ENCODE measurements at places on chromosomes 2 and 18. TPM values are rescaled to one million over a fixed set of nuclear protein-coding genes. Genes with fewer than 3 reads are reported as not detected.

- DNase-seq: no peak
- H3K27ac ChIP-seq: no peak overlapping the region
- H3K4me1 ChIP-seq: no peaks in the 10 kb centered on the region
- no peaks in the 10 kb centered on the region for H3K27me3 ChIP-seq
- H3K36me3 ChIP-seq: no peaks in the 10 kb centered on the region
These were observed 62.5 kb upstream of the ACAA2 start for GRCh38 chr18:49875783-49876182.

- peaks cover 8% of the 10 kb centered on the region for H3K4me1 ChIP-seq
- no peak overlapping the region for H3K4me3 ChIP-seq
- H3K27me3 ChIP-seq: no peaks in the 10 kb centered on the region
- peak; percentile 79 for DNase-seq
These were observed 187.1 kb upstream of the HAAO start for GRCh38 chr2:42979416-42979869.

GRCh38 chr18:54946149-54946581 lies 13.1 kb downstream of the CCDC68 start:
- peak; percentile 83 for DNase-seq
- peak overlapping the region; percentile 82 for H3K27ac ChIP-seq
- peak overlapping the region; percentile 46 for H3K4me3 ChIP-seq

GRCh38 chr2:108629417-108629816 lies 89.9 kb upstream of the RANBP2 start:
- DNase-seq: no peak
- no peak overlapping the region for H3K4me3 ChIP-seq
- H3K36me3 ChIP-seq: no peaks in the 10 kb centered on the region
- H3K27ac ChIP-seq: peak overlapping the region; percentile 8
- H3K4me1 ChIP-seq: peaks cover 7% of the 10 kb centered on the region
- H3K27me3 ChIP-seq: no peaks in the 10 kb centered on the region

DNA sequence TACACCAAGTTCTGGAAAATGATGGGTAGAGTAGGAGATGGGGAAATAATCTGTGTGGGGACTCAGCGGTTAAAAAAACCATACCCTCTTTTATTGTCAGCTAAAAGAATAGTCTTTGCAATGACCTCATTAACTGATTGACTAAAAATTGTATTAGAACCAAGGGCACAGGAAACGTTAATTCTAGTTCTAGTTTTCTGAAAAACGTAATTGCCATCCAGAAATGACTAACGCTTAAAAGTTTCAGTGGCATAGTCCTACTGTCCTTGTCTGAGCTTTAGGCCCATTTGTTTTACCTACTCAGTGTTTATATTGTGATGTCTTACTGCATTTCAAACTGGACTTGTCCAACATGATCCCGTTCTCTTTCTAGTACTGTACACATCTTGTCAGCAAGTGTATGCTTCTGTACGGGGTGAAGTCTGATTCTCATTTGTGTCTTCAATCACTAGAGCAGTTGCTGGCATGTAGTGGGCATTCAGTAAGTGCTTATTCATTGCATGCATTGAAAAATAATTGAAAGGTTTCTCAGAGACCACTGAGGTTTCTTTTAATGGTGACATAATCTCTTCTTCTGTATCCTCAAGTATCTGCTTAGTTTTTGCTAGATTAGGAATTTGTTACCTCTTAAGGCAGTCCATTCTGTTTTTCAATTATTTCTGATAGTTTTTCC lies 81.5 kb downstream of the ZNF407 start:
- H3K27me3 ChIP-seq: no peaks in the 10 kb centered on the region
- H3K4me1 ChIP-seq: peaks cover 5% of the 10 kb centered on the region
- no peak overlapping the region for H3K27ac ChIP-seq
- no peak for DNase-seq

DNA sequence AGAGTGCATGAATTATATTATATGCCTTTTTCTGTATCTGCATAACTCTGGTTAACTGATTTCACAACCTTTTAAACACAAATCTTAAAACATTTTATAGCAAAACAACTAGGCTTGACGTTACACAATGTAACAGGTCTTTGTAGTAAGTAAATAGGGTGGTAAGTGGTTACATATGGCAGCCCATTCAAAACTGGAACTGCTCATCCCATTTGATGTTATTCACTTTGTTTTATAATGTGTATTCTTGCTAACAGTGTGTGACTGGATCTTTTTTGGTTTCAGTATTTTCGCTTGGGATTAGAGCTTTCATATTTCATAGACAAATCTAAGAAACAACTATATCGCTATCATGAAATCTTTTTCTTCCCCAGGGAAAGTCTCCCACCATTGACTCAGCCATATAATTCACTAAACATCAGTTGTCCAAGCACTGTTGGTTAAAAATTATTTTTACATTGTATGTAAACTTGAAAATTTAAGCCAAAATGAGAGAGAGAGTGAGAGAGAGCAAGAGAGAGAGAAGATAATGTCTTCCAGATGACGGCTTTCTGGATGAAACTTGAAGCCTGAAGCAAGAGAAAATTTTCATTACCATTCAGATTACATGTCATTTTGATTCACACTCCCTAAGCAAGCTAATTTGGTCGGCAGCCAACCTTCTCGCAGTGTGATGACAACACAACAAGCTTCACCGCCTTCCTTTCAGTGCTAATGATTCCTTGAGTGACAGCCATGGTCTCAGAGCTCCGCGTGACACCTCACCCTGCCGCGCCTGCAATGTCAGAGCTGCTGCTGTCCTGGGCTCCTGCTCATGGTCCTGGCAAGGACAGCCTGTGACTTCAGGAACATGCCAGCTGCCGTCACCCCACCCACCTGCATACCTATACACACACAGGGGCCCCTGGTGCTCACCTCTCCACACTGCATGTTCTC lies 946.9 kb upstream of the SOX11 start:
- no peaks in the 10 kb centered on the region for H3K27me3 ChIP-seq
- H3K27ac ChIP-seq: no peak overlapping the region
- H3K36me3 ChIP-seq: no peaks in the 10 kb centered on the region
- H3K4me1 ChIP-seq: no peaks in the 10 kb centered on the region
- no peak for DNase-seq

GRCh38 chr2:11875481-11875880 lies 129.0 kb downstream of the LPIN1 start:
- H3K27ac ChIP-seq: no peak overlapping the region
- H3K4me1 ChIP-seq: peaks cover 10% of the 10 kb centered on the region
- no peaks in the 10 kb centered on the region for H3K27me3 ChIP-seq

GRCh38 chr2:113211226-113212105 lies 37.7 kb downstream of the PSD4 start:
- H3K27me3 ChIP-seq: no peaks in the 10 kb centered on the region
- H3K4me1 ChIP-seq: peaks cover 7% of the 10 kb centered on the region
- no peak for DNase-seq
- H3K27ac ChIP-seq: peak overlapping the region; percentile 59
- H3K4me3 ChIP-seq: no peak overlapping the region
- H3K36me3 ChIP-seq: no peaks in the 10 kb centered on the region

DNA sequence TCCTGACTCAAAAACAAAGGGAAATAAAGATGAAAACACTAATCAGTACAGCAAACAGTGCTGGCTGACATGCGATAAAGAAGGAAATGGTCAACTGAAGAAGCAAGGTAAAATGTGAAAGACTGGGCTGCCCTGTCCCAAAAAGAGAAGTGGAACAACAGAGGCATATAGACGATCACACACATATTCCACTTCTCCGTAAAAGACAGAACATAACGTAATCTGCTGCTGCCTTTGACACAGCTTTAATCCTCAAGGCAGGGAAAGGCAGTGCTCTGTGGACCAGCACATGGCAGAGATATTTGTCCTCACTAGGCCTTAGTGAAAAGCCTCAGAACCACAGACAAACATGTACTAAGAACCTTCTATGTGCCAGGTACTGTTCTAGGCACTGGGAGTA lies 24.3 kb upstream of the REL start:
- no peaks in the 10 kb centered on the region for H3K27me3 ChIP-seq
- DNase-seq: no peak
- peaks cover 2% of the 10 kb centered on the region for H3K4me1 ChIP-seq
- H3K27ac ChIP-seq: no peak overlapping the region
- no peaks in the 10 kb centered on the region for H3K36me3 ChIP-seq

GRCh38 chr2:112642966-112643365 lies 2.8 kb upstream of the SLC20A1 start:
- peaks cover 26% of the 10 kb centered on the region for H3K4me1 ChIP-seq
- H3K27me3 ChIP-seq: no peaks in the 10 kb centered on the region
- H3K36me3 ChIP-seq: no peaks in the 10 kb centered on the region
- DNase-seq: no peak
- H3K27ac ChIP-seq: no peak overlapping the region

GRCh38 chr2:201664334-201664733 lies 21.0 kb upstream of the TMEM237 start:
- H3K36me3 ChIP-seq: no peaks in the 10 kb centered on the region
- H3K4me1 ChIP-seq: no peaks in the 10 kb centered on the region
- no peaks in the 10 kb centered on the region for H3K27me3 ChIP-seq
- no peak overlapping the region for H3K4me3 ChIP-seq

- no peak for DNase-seq
- no peak overlapping the region for H3K4me3 ChIP-seq
- H3K36me3 ChIP-seq: no peaks in the 10 kb centered on the region
These were observed 58.7 kb downstream of the PAX3 start for GRCh38 chr2:222239945-222240675.

- no peak overlapping the region for H3K4me3 ChIP-seq
- no peak overlapping the region for H3K27ac ChIP-seq
- H3K4me1 ChIP-seq: no peaks in the 10 kb centered on the region
- H3K36me3 ChIP-seq: no peaks in the 10 kb centered on the region
- DNase-seq: no peak
These were observed 496.5 kb upstream of the SOX11 start for GRCh38 chr2:5195636-5196035.

GRCh38 chr18:55189972-55190371 lies 230.7 kb upstream of the CCDC68 start:
- H3K27me3 ChIP-seq: no peaks in the 10 kb centered on the region
- no peaks in the 10 kb centered on the region for H3K4me1 ChIP-seq
- DNase-seq: no peak
- H3K27ac ChIP-seq: no peak overlapping the region
- no peak overlapping the region for H3K4me3 ChIP-seq

- no peak for DNase-seq
- no peak overlapping the region for H3K4me3 ChIP-seq
- H3K27ac ChIP-seq: no peak overlapping the region
- H3K36me3 ChIP-seq: no peaks in the 10 kb centered on the region
These were observed 34.9 kb downstream of the C18orf54 start for GRCh38 chr18:54392543-54393023.

DNA sequence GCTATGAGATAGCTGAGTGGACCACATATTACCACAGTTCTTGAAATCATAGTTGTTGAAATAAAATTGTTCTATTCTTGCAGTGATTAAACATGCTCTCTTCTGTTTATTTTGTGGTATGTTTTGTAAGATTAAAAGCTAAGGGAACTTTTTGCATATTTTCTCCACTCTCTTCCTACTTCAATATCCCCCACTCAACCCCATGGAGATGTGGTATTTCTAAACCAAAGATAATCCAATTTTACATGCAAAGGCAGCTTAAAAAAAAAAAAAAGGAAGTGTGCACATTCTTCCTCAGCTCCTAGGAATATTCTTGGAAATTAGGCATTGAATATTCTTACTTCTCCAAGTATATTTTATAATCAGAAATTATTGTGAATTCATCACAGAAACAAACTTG lies 15.0 kb upstream of the PAX3 start:
- peaks cover 100% of the 10 kb centered on the region for H3K27me3 ChIP-seq
- H3K4me3 ChIP-seq: no peak overlapping the region
- H3K36me3 ChIP-seq: no peaks in the 10 kb centered on the region
- no peak overlapping the region for H3K27ac ChIP-seq

- no peak overlapping the region for H3K27ac ChIP-seq
- H3K4me1 ChIP-seq: no peaks in the 10 kb centered on the region
- no peak for DNase-seq
- H3K27me3 ChIP-seq: no peaks in the 10 kb centered on the region
These were observed 32.4 kb upstream of the SNED1 start for GRCh38 chr2:240965905-240966456.

- H3K4me1 ChIP-seq: peaks cover 11% of the 10 kb centered on the region
- no peak for DNase-seq
- no peak overlapping the region for H3K27ac ChIP-seq
- H3K27me3 ChIP-seq: no peaks in the 10 kb centered on the region
These were observed 93.4 kb downstream of the DOCK10 start for GRCh38 chr2:224948859-224949258.

DNA sequence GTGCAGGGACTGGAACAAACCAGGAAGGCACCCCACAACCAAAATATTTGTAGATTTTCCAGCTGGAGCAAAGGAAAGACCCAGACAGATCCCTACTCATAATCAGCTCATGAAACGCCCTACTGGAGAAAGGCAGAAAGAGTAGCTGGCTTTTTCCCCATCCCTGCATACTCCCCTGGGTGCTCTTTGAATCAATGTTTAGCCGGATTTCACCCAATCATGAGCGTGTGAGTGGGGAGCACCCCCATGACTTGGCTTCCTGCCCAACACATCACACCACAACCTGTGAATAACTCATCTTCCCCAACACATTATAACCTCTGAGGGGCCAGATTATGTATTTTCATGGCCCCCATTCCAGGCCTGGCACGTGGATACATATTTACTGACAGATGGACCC lies 35.1 kb upstream of the SLC14A1 start:
- no peak overlapping the region for H3K4me3 ChIP-seq
- no peak overlapping the region for H3K27ac ChIP-seq
- H3K36me3 ChIP-seq: no peaks in the 10 kb centered on the region
- peak; percentile 44 for DNase-seq

GRCh38 chr18:44651478-44651877 lies 29.2 kb upstream of the SETBP1 start:
- H3K36me3 ChIP-seq: no peaks in the 10 kb centered on the region
- H3K4me1 ChIP-seq: peaks cover 4% of the 10 kb centered on the region
- no peak for DNase-seq
- no peaks in the 10 kb centered on the region for H3K27me3 ChIP-seq
- no peak overlapping the region for H3K4me3 ChIP-seq

DNA sequence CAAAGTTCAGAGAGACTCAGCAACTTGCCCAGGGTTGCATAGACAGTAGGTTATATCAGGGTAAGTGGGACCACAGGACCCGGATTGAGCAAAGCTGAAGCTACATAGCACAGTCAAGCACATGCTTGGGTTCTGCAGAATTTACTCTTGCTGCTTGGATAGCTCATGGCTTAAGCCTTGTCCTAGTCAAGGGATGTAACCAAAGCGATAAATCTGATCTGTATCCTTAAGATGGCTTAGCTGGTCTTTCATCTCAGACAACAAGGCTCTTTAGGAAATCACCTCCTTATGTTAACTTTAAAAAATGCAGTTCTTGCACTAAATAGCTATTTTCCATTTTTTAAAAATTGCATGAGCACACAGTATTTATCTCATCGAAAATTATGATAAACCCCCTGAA lies 158.5 kb downstream of the LPIN1 start:
- no peaks in the 10 kb centered on the region for H3K4me1 ChIP-seq
- no peak overlapping the region for H3K4me3 ChIP-seq
- H3K27ac ChIP-seq: no peak overlapping the region
- no peaks in the 10 kb centered on the region for H3K36me3 ChIP-seq

The DSG4 gene
- not detected for total RNA-seq

The PLEK gene
- total RNA-seq: not detected

The RTP5 gene
- total RNA-seq: not detected

The TFPI gene
- total RNA-seq: 22.5 TPM

The ATP6V1C2 gene
- 43.0 TPM for total RNA-seq

The TMEM17 gene
- total RNA-seq: not detected

The KLHL30 gene
- total RNA-seq: 0.14 TPM

The IL36G gene
- not detected for total RNA-seq

The ERMN gene
- not detected for total RNA-seq

The CGREF1 gene
- total RNA-seq: 1.1 TPM

The GGCX gene
- 20.1 TPM for total RNA-seq

Data from transverse colon (tissue), 4 donors.